Activated CD8-positive, alpha-beta memory T cell treated with anti-CD3 and anti-CD28 coated beads, Interleukin-2, amount 10 ng/mL, durations not matched to agents 7 days and 5 days (primary cell): ENCODE measurements at places on chromosomes 12 and 14. TPM values are rescaled to one million over a fixed set of nuclear protein-coding genes. Genes with fewer than 3 reads are reported as not detected.

C3AR1 gene
- 10.7 TPM for total RNA-seq

LRRC74A gene
- not detected for total RNA-seq

GRCh38 chr12:123223241-123223668 is 9.7 kb downstream of the MPHOSPH9 start:
- H3K4me1 ChIP-seq: peaks cover 42% of the 10 kb centered on the region
- peak; percentile 86 for DNase-seq
- no peaks in the 10 kb centered on the region for H3K27me3 ChIP-seq
- H3K4me3 ChIP-seq: peak overlapping the region; percentile 64
- H3K36me3 ChIP-seq: peaks cover 54% of the 10 kb centered on the region

HOXC4 gene
- 1.5 TPM for total RNA-seq

DNA sequence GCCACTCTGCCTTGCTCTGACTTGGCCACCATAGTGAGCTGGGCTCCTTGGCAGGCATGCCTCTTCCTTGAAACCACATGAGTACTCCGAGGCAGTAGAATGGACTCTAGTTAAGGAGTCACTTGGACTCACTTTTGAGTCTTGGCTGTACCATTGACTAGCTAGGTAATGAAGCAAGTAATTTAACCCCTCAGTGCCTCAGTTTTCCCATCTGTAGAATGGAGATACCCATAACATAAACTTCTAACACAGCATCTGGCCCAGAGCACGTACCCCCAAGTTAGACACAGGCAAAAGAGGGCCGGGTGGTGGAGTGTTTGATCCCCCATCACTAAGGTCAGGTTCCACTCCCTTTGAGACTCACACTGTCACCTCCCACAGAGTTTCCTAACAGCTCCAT is 8.3 kb downstream of the KRT77 start:
- H3K36me3 ChIP-seq: no peaks in the 10 kb centered on the region
- DNase-seq: no peak
- H3K27ac ChIP-seq: no peak overlapping the region
- peaks cover 52% of the 10 kb centered on the region for H3K27me3 ChIP-seq
- H3K4me1 ChIP-seq: peaks cover 10% of the 10 kb centered on the region
- H3K4me3 ChIP-seq: no peak overlapping the region

GRCh38 chr14:89566180-89566579 is 149.1 kb upstream of the FOXN3 start:
- peaks cover 9% of the 10 kb centered on the region for H3K4me1 ChIP-seq
- no peak for DNase-seq
- H3K27me3 ChIP-seq: no peaks in the 10 kb centered on the region
- no peak overlapping the region for H3K27ac ChIP-seq
- H3K4me3 ChIP-seq: no peak overlapping the region
